ENCODE measurements at places on chromosomes 2 and 18.

- no peak for DNase-seq
Measured at GRCh38 chr18:79809482-79810192, 11.9 kb downstream of the KCNG2 start.

DNA sequence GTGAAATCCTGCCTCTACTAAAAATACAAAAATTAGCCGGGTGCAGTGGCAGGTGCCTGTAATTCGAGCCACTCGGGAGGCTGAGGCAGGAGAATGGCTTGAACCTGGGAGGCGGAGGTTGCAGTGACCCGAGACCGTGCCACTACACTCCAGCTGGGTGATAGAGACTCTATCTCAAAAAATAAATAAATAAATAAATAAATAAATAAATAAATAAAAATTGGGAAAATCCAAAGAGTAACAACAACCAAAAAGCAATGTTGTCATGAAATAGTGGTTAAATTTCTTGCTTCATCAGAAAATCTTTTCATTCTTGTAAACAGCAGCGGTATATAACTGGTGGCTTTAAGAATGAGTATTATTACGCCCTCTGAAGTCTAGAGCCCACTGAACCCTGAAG is 54.4 kb downstream of the HEATR5B start:
- DNase-seq = no peak

GRCh38 chr2:132374961-132375360 is 41.6 kb upstream of the GPR39 start:
- no peak for DNase-seq

DNA sequence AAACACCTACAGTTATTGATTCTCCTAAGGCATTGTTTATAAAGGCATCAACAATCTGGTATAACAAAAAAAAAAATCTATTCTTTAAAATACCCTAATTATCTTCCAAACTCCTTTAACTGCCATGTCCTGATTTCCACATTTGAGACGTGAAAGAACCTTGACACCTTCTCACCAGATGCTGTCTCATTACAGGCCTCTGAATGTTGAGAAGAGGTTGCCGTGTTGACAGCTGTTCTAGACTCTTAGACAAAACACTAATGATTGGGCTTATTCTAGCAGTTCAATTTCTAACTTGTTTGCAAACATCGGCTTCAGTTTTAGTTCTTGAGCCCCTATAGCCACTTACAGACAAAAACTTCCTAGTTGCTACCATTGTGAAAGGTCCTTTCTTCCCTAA is 988.8 kb downstream of the LRP1B start:
- no peak for DNase-seq

DNA sequence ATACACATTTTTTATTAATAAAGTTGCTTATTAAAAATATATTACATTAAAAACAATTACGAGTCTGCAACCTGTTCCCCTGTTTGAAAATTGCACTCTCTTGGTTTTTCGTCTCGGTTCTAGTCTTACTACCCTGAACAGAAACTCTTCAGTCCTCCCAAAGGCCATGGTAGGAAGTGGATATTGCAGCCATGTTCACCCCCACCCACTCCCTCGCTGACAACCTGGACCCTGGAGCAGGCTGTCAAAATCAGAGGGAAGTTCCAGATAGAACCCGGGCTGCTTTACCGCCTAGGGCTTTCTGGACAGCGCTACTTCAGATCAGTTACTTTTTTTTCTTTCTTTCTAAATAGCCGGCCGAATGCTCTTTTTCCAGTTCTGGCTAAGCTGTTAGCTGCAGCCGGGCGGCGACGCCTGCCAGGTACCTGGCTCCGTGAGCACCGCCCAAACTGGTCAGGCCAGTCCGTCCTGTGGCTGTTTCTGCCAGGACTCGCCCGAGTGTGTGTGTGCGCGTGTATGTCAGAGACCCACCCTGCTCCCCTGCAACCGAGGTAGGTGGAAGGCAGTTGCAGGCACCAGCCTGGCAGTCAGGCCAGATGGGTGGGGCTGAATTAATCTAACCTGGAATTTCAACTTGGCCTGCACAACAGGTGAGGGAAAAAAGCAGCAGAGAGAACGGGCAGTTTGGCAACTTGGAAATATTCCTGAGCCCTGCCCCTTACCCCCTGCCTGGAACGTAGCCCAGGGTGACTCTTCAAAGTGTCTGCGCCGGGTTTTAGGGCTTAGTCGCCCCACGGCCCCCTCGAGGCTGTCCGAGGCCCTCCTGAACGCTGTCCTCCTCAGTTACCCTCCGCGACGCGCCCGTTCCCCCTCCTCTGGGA is 1.1 kb upstream of the TET3 start:
- no peak for DNase-seq

GRCh38 chr2:239522002-239522739 is 121.4 kb upstream of the HDAC4 start:
- DNase-seq = no peak

DNA sequence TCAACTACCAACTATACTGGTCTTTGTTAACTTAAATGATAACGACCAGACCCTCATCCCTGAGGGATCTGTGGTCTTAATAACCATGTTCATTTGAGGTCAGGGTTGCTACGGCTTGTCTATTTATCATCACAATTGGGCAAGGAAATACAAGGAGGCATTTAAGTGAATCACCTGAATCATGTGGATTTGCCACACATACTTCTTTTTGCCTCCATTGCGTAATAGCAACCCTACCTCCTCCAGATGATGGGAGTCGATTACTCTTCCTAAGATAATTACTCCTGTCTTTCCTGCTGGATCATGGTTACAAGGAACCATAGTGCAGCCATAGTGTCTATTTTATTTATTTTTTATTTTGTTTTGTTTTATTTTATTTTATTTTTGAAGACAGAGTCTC is 42.2 kb downstream of the TAF4B start:
- DNase-seq = no peak

DNA sequence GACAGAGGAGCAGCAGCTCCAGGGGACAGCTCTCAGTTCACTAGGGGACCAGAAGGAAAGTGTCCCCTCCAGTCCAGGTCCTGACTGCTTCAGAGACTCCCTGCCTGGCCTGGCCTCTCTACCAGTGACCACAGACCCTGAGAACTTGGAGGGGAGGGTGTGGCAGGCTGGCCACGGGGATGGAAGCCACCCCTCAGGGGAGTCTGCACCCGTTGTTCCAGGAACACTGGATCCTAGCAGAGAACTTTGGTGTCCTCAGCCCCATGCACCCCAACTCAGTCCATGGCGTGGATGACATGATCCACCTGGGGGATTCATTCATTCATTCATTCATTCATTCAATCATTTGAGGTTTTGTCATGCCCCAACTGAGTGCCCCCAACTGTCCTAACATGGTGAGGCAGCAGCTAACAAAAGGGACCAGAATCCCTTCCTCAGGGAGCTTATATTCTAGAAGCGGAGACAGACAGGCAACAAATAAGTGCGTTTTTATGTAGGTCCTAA is 31.9 kb downstream of the MYO7B start:
- DNase-seq = no peak
